Stimulated activated CD8-positive, alpha-beta memory T cell treated with anti-CD3 and anti-CD28 coated beads, Interleukin-4, amount 100 ng/mL, for 4 hours (primary cell): ENCODE measurements at places on chromosomes 2 and 18.

DNA sequence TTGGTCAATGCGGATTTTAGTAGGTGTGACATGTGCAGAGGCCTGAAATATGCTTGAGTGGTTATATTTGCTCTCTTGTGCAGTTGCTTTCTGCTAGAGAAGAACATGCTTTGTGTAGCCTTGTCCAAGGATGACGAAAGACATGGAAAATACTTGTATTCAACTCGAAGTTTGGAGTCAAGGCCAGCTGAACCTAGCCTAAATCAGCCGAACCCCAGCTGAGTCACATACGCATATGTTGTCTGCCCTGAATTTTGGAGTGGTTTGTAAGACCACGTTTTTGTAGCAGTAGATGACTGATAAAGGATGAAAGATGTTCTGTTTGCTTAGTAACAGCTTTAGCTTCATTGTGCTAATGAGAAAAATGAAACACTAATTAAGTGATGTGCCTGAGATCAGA lies 22.5 kb upstream of the SPAG16 start:
- no peak for DNase-seq

DNA sequence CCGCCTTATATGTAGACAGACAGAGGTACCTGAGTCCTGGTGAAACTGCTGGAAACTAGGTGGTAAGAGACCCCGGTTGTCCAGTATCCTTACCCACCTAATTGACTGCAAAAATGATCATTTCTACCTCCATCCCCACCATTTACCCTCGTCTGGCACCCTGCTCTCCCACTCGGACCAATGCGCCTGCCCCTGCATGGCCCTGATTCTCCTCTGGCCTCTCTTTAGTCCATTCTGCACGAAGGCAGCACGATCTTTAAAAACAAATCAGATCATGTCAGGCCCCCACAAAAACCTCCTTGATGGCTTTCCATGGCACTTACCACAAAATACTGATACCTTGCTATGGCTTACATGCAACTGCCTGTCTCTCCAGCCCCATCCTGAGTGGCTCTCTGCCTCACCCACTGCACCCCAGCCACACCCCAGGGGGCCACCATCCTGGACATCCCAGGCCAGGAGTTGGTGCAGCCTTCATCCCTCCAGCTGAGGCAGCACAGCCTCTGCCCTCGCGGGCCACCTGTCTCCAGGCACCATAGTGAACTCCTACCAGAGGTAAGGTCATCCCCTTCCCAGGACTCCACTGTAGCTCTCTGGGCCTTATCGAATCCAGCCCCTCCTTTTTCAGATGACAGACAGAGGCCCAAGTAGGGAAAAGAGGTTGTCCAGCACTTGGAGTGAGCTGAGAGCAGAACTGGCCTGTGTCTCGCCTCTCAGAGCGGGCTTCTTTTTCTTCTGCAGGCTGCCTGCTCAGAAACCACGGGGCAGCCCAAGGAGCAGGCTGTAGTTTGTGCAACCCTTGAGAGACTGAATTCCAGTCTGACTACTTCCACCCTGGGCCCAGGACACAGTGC lies 12.3 kb upstream of the CIB4 start:
- DNase-seq, result no peak

DNA sequence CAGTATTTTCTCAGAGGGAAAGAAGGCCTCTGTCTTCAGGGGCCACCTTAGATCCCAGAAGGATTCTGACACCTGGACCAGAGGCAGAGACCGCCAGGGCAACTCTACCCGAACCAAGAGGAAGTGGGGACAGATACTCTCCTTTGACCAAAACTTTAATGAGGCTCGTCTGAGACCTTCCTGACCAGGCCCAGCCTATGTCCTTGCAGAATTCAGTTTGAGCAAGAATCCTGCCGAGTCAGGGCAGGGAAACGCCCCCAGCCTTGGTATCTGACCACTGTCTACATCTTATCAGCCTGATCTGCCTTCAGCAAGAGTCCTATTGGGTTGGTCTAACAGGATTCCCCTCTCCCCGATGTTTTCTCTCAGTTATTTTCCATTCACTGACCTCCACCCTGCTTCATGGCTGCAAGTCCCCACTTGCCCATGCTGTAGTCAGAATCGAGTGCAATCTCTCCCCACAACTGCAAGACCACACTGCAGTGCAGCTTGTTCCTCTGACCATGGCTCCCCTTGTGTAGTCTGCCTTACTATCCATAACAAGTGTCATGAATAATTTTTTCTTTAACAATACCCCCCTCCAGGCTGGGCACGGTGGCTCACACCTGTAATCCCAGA lies 95.0 kb downstream of the MSH2 start:
- DNase-seq, result no peak

DNA sequence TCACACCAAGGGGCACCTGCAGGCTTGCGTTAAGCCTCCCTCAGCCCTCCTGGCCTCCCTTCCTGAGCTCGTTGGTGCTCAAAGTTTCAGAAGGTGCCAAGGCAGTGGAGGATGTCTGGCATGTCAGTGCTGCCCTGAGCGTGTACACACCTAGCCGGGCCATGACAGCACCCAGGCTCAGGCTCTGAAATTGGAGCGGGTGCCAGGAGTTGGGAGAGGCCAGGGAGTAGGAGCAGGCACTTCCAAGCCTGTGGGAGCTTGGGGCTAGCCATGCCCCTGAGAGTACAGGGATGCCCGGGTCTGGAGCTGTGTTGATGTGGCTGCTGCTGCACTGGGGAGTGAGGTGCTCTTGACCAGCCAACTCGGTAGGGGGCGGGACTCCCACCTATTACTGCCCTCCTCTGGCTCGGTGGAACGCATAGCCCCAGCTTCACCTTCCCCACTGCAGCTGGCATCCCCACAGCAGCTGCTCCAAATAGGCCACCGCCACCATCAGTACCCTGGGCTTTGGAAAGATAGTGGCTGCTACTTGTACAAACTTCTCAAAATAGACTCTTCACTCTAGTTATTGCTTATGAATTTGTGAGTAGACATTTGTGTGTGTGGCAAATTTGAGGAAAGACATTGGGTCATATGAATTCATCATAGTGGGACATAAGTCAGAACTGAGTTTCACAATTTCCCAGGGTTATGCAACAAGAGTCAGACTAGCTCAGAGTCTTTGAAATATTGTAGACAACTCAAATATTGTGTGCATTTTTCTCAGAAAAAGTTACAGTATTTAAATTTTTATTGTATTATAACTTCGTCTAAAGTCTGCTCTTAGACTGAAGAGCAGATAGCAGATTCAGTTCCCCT lies 6.8 kb upstream of the PCARE start:
- no peak for DNase-seq

- no peak for DNase-seq
Measured at GRCh38 chr18:59265974-59266369, 7.3 kb downstream of the RAX start.

GRCh38 chr2:237016121-237016915 lies 69.4 kb upstream of the COPS8 start:
- DNase-seq, result no peak

- DNase-seq, result no peak
Measured at GRCh38 chr18:56727399-56727798, 76.2 kb downstream of the WDR7 start.

- no peak for DNase-seq
Measured at GRCh38 chr2:167484875-167485274, 596.6 kb downstream of the XIRP2 start.

- no peak for DNase-seq
Measured at GRCh38 chr2:238864207-238865014, 16.5 kb downstream of the TWIST2 start.

GRCh38 chr18:67932271-67932670 lies 415.8 kb upstream of the DSEL start:
- DNase-seq, result no peak

DNA sequence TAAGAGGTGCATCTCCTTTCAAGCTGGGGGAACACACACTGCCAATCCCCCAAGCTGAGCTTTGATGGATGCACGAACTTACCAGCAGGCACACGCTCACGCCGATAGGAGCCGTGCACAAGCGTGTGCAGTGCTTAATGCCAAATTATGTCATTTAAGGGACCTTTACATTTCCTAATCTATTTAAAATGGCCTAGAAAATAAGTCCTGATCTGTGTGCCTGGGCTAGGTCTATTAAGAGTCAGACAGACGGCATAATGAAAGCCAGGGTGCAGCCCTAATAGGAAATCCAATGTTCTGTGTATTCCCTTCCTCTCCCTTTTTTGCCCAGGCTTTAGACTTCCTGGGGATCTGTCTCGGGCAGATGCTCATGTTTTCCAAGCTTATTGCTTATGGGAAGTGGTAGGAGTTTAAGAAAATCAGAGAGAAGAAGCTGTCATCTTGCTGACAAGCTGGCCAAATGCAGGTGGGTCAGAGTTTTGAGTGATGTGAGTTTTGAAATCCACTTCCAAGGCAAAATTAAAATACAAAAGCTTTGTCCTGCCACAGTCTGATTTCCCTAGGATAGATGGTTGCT lies 142.6 kb downstream of the MYT1L start:
- DNase-seq, result no peak

GRCh38 chr2:4464634-4465266 lies 761.4 kb downstream of the DCDC2C start:
- no peak for DNase-seq

GRCh38 chr18:51251625-51252024 lies 54.1 kb upstream of the MEX3C start:
- no peak for DNase-seq

DNA sequence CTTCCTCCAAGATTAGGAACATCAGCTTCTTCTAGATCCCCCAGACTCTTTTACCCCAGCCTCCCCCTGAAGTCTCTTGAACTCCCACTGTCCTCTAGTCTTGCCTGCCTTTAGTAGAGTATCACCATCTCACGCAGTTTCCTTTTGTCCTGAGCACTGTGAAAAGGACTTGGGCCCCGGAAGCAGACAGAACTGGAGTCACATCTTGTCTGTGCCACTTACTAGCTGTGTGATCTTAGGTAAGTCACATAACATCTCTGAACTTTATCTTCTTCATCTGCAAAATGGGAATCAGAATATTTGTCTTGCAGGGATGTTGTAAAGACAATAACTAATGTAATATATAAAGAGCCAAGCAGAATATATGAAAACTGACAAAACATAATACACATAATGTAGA lies 8.4 kb upstream of the TRABD2A start:
- DNase-seq, result no peak

DNA sequence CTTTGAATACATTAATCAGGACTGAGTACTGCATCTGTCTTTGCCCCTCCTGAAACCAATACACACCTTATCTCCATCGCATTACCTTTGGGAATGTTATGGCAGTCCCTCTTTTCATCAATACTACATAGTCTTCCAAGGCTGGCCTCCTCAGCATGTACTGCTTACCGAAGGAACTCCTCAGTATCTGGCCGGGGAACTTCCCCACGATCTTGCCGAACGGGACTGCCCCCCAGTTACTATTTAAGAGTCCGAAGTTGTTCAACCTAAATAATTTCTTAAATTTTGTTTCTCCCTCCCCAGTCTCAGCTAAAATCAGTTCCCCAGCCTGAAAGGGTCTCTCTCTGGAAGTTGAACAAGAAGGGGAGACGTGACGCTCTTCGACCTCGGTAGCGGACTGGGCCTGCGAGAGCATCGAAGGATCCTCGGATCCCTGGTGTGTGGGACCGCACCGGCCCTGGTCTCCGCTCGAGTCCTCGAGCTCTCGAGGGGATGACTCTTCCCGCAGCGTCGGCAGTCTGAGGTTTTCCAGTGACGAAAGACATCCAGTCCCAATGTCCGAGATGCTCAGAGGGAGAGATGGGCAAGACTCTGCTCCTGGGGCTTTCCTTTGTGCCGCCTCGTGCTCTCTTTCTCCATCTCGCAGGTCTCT lies 489 bp downstream of the TRMT61B start:
- no peak for DNase-seq

- no peak for DNase-seq
Measured at GRCh38 chr18:9952633-9953416, 39.0 kb downstream of the VAPA start.

DNA sequence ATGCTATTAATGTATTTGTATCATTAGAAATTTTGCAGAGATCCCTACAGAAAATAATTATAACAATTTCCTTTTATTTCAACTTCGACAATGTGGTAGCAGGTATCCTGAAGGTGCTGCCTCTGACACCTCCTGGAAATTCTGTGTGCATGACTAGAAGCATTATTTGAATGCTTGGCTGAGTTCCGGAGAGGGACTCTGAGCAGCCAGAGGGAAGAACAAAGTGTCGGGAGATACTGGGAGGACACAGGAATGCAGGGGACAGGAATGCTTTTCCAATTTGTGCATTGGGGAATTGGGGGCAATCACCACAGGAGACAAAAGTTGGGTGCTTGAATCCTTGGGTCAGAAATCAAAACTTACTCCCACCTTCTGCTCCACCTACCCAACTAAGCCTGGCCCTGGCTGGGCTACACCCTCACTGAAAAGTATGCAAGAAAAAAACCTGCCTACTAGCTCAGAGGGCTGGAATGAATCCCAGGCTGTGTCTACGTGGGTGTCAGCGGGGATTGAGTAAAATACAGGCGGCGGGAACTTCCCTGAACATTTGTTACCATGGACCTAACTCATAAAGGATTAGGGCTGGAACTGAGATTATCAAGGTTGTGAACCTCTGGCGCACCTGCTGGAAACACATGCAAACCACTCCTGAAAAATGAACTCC lies 299.3 kb downstream of the SOX11 start:
- DNase-seq, result no peak

DNA sequence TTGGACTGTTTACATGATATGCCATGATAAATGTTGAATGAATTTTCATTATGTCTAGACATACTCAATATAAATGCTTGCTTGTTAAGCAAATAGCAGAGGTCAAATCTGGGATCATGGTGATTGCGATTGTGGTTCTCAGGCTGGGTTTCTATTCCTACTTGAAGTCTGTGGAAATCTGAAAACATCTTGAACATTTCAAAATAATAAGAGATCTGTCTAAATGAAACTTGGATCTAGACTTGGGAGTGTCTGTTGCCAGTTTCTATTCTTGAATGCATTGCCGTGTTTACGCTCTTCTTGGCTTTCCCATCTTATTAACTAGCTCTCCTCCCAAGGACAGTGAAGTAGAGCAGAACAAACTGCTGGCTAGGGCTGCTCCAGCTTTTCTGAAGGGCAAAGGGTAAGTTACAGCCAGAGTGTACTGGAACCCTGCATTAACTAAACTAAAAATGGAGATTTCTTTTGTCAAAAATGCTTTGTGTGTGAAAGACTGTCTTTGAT lies 127.7 kb downstream of the DTNA start:
- DNase-seq, result no peak

DNA sequence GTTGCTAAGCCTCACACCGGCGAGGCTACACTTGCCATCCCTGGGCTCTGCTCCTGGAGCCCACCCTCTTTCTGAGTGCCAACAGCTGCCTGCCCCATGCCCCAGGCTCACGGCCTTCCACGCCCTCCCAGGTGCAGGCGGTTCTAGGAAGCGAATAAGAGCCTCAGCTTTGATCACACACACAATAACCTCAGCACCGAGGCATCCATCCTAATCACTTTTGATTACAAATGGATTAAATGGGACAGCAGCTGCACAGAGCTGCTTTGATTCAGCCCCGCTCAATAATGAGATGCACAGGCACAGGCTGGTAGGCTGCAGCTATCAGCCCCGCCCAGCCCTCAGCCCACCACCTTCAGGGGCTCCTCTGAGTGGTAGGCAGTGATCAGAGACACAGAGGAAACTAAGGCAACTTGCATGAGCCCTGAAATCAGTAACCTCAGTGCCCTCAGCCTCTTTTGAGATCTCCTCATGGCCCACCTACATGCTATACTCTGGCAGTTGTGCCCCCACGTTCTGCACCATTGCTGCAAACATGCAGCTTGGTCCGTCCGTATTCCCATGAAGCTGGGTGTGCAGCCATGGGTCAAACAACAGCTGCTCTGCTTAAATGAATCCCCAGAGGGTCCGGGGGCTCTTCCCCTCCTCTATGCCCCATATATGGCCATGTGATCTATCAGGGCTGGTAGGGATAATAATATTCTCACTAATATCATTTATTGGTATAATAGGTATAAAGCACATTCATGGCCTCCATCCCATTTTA lies 171.4 kb downstream of the SETBP1 start:
- no peak for DNase-seq
